Small intestine (tissue), 16 donors: ENCODE measurements at places on chromosomes 6 and 20. TPM values are rescaled to one million over a fixed set of nuclear protein-coding genes. Genes with fewer than 3 reads are reported as not detected.

DNA sequence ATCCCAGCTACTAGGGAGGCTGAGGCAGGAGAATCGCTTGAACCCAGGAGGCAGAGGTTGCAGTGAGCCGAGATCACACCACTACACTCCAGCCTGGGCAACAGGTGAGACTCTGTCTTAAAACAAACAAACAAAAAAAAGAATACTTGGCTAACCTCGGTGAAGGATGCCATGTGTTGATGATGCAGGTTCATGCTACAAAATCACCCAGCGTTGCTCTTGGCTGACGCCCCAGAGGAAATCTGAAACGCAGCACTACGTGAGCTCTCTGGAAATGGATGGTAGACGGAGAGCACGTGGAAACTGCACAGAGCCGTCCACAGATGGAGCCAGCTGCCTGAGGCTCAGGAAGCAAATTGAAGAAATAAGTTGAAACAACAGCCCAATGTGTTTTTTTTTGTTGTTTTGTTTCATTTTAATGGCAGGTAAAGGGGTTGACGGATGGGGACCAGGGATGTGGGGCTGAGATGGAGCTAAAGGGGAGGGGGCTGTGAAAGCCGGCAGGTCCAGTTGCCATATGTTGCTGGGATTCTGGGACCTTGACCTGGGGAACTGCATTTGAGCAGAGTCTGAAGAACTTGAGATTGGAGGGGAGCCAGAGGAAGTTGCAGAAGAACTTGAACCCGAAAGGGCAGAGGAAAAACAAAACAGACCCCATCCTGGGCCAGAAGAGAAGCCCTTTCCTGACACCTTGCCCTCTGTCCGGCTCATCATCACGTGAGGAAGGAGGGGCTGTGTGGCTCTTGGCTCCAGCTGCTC is 12.8 kb upstream of the MANBAL start:
- DNase-seq, result peak; percentile 71

DNA sequence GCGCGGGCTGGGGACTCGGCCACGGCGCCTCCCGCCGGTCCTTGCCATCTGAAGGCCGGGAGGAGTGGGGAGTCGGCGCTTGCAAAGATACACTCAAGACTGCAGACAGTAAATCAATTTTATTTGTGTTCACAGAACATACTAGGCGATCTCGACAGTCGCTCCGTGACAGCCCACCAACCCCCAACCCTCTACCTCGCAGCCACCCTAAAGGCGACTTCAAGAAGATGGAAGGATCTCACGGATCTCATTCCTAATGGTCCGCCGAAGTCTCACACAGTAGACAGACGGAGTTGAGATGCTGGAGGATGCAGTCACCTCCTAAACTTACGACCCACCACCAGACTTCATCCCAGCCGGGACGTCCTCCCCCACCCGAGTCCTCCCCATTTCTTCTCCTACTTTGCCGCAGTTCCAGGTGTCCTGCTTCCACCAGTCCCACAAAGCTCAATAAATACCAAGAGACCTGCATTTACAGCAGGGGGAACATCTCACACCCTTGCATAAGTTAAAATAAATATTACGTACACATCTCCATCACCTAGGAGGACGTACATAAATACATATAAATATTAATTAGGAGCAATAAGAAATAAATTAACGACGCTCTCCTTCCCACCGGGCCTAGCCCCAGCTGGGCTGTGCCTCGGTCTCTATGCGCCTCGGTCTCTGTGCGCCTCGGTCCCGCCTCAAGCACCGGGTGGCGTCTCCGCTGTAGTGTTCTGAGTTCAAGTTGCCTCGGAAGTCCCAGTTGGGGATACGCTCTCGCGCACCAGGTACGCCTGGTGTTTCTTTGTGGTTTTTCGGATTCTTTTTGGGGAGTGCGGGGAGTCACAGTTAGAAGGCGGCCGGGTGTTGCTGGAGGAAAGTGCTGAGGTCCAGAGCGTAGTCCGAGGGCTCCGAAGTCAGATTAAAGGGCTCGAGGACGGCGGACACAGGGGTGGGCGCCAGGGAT is 889 bp upstream of the FLOT1 start:
- DNase-seq, result no peak

GRCh38 chr20:32695089-32695488 is 21.3 kb upstream of the C20orf203 start:
- no peak for DNase-seq

The CRIP3 gene
- polyA plus RNA-seq, result 0.89 TPM

The DSN1 gene
- 12.5 TPM for polyA plus RNA-seq

The ZBTB46 gene
- polyA plus RNA-seq, result 1.1 TPM

The PI3 gene
- polyA plus RNA-seq, result 61.0 TPM

GRCh38 chr6:151101816-151102694 is 137.7 kb upstream of the AKAP12 start:
- DNase-seq, result no peak

DNA sequence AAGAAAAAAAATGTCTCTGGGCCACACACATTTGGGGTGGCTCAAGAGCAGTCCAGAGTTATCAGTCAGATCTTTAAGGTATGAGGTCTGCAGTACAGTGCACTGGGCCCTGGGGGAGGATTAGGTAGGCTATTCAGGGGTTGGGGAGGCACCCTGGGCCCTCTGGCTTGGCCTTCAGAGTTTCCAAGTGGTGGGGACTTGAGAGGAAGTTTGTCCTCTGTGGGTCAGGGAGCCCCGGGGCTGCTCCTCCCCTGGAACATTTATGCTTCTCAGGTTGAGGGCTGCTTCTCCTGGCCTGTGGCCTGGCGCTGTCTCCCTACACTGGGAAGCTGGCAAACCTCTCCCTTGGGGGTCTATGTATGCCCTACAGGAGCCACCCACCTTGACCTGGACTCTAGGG is 46.0 kb downstream of the PTK7 start:
- DNase-seq, result no peak

DNA sequence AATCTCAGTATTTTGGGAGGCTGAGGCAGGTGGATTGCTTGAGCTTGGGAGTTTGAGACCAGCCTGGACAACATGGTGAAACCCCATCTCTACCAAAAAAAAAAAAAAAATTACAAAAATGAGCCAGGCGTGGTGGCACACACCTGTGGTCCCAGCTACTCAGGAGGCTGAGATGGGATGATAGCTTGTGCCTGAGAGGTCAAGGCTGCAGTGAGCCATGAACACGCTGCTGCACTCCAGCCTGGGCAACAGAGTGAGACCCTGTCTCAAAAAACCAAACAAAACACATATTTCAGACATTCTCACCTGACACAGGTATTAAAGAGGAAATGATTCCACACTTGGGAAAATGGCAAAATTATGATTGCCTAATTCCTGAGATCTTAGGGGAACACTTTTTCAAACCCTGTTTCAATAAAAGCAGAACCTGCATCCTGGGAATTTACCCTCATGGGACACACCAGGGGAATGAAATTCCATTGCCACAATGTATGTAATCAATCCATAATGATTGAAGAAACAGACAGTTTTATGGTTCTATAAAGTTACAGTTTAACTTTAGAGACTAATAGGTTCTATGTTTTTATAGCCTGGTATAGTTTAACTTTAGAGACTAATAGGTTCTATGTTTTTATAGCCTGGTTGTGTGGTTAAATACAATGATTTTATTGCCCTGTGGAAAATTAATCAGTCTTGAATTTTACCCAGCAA is 29.6 kb upstream of the DNAAF9 start:
- peak; percentile 78 for DNase-seq

GRCh38 chr6:64644024-64644423 is 1008.4 kb downstream of the PHF3 start:
- DNase-seq, result no peak

The FBXO9 gene
- 38.5 TPM for polyA plus RNA-seq

The MCCD1 gene
- not detected for polyA plus RNA-seq

DNA sequence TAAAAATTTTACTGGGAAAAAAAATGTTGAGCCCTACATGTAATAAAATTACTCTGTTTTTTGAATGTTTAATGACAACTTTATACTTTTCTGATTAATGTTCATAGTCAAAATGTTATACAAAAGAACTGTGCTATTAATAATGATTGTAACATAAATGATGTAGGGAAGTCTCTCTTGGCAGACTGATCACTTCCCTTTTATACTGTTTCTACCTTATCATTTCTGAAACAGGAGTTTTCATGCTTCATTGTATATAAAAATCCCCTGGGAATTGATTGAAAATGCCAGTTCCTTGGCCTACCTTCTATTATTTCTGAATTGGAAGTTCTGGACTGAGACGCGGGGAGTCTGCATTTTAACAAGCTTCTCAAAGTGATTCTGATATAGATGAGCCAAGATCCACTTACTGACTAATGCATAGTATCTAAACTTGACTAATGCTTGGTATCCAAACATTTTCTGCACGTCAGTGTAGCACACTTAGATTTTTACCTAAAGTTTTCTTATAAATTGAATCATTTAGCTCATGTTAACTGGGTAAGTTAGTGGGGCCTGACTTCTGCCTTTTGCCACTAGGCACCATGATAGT is 7.2 kb upstream of the HDAC2 start:
- no peak for DNase-seq

- no peak for DNase-seq
Observed at GRCh38 chr6:119986934-119987549, 637.5 kb upstream of the MAN1A1 start.

DNA sequence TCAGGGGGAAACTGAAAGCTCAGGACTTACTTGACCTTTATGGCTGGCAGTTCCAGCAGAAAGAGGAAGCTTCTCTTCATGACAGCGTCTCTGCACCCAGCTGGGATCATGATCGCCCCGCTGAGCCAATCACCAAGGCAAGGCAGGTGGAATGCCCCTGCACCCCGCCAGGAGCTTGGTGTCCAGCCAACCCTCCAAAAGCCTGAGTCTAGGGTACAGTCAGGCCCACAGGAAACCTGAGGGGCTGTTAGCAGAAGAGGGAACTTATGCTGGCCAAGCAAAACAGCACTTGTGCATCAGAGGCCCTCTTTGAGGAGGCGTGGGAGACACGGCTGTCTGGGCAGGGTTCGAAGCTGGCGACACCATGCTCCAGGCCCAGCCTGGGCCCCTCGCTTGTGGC is 188.3 kb upstream of the GMDS start:
- no peak for DNase-seq

The LRRC1 gene
- 35.4 TPM for polyA plus RNA-seq

The LIN28B gene
- not detected for polyA plus RNA-seq

- DNase-seq, result no peak
Observed at GRCh38 chr6:135962731-135963130, 111.2 kb downstream of the PDE7B start.

The SCRT2 gene
- polyA plus RNA-seq, result not detected

The AGPAT1 gene
- polyA plus RNA-seq, result 41.9 TPM

The ARMH2 gene
- polyA plus RNA-seq, result not detected

DNA sequence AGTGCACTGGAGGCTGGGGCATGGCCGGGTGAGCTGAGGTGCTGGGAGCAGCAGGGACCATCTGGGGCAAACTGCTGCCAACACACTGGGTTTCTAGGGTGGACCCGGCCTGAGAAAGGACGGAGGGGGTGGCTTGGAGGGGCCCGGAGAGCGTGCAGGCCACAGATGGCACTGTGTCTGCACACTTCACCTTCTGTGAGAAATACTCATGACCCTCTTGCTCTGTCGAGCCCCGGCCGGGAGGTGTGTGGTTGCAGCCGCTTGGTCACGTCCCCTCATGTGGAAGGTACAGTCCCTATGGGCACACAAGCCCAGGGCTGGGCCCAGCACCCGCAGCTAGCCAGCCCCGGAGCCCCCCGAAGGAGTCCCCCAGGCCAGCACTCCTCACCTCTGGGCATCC is 59.7 kb downstream of the RBM38 start:
- DNase-seq, result no peak

The WFDC12 gene
- polyA plus RNA-seq, result not detected

- DNase-seq, result no peak
Observed at GRCh38 chr20:30815577-30816181, 441.8 kb upstream of the DEFB115 start.

GRCh38 chr20:35508493-35509218 is 20.8 kb downstream of the C20orf173 start:
- no peak for DNase-seq

GRCh38 chr6:88982720-88983119 is 19.3 kb upstream of the RNGTT start:
- DNase-seq, result peak; percentile 70

DNA sequence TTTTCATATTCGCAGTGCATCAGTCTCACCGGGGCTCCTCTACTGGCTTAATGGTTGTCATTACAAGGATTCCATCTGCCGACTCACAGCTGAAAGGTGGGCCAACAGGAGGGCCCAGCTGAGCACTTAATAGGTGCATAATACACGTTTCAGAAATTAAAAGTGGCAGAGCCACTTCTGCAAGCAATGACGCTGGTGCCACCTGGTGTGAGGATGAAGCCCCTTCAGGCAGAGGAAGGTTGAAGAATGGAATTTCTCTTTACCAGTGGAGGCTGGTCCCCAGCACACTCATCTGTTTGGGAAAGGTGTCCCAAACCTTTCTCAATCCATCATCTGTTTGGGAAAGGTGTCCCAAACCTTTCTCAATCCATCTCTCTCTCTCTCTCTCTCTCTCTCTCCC is 8.2 kb upstream of the STMND1 start:
- no peak for DNase-seq

DNA sequence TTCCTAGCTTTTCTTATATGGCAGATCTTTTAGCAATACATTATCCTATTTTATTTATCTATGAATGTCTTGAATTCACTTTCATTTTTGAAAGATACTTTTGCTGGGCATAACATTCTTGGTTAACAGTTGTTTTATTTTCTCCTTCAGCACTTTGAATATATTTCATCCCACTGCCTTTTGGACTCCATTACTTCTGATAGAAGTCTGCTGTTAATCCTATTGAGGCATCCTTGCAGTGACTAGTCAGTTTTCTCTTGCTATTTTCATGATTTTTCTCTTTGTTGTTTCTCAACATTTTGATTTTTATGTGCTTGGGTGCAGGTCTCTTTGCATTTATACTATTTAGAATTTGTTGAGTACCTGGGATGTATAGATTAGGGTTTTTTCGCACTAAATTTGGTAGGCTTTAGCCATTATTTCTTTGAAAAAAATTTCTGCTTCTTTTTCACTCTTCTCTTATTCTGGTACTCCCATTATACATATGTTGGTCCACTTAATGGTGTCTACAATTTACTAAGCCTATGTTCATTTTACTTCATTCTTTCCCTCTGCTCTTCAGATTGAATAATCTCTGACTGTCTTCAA is 53.2 kb downstream of the PHACTR3 start:
- DNase-seq, result no peak

The KCNQ5 gene
- polyA plus RNA-seq, result not detected

DNA sequence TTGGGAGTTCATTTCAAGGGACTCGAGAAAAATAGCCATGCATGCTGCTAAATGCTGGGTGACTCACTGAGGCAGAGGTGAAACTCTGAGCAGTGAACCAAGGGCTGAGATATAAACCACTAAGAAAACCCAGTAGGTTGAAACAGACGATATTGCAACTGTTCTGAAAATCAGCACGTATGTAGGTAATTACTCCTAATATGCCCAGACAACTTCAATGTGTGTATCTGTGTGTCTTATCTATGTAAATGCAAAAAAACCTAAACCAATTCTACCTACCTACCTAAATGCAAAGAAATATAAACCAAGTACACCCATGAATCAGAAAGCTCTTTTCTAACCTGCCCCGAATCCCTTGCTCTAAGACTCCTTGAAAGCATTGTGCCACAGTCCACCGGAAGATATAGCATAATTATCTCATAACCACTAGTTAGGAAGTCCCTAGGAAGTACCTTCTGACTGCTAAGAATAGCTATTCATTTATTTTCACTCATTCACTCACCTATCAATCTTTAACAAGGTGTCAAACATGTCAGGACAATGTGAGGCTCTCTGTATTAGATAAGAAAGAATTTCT is 458.7 kb upstream of the RUNX2 start:
- peak; percentile 53 for DNase-seq

The CTAGE9 gene
- polyA plus RNA-seq, result not detected

The PCK1 gene
- polyA plus RNA-seq, result 5.5 TPM
